Activated CD4-positive, alpha-beta T cell treated with anti-CD3 and anti-CD28 coated beads, Interleukin-2, amount 10 ng/mL, durations not matched to agents 7 days and 5 days (primary cell): ENCODE measurements at places on chromosomes 1 and 21.

DNA sequence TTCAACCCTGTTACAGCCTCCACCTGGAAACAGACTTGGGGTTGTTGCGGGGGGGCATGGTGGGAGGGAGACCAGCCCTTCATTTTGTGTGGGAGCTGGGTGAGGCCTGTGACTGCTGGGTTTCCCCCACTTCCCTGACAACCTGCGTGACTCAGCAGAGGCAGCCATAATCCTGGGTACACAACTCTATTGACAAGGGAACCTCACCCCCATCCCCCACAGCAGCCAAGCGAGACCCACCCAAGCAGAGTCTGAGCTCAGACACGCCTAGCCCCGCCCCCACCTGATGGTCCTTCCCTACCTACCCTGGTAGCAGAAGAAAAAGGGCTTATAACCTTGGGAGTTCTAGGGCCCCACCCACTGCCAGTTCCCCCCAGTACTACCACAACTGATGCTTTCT lies 8.0 kb upstream of the CCDC190 start:
- DNase-seq = no peak

GRCh38 chr1:58922302-58923089 lies 138.6 kb upstream of the JUN start:
- peak; percentile 65 for DNase-seq

DNA sequence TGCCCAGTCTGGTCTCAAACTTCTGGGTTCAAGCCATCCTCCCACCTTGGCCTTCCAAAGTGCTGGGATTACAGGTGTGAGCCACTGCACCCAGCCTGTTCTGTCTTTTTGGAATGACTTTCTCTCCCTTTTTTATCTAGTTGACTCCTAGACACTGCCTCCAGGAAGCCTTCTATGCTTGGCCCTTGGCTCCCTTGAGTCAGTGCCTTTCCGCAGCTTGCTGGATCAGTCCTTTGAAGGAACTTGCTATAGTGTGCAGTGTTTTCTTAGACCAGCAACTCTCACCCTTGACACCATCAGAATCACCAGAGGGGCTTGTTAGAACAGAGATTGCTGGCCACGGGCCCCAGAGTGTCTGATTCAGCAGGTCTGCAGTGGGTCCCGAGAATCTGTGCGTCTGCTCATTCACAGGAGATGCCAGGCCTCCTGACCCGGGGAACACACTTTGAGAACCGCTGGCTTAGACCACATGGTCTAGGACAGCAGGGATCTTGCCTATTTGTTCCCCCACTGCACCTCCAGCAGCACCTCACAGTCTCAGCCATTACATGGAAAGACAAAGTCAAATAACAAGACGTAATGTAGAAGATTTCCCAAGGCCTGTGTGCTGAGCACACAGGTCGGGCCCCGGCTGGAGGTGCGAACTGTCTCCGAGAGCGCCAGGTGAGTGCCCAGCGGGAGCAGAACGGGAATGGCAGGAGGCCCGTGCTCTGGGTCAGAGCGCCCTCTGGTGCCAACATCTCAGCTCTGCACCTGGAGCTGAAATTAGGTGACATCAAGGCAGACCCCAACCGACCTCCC lies 27.4 kb upstream of the CTPS1 start:
- DNase-seq = peak; percentile 54

DNA sequence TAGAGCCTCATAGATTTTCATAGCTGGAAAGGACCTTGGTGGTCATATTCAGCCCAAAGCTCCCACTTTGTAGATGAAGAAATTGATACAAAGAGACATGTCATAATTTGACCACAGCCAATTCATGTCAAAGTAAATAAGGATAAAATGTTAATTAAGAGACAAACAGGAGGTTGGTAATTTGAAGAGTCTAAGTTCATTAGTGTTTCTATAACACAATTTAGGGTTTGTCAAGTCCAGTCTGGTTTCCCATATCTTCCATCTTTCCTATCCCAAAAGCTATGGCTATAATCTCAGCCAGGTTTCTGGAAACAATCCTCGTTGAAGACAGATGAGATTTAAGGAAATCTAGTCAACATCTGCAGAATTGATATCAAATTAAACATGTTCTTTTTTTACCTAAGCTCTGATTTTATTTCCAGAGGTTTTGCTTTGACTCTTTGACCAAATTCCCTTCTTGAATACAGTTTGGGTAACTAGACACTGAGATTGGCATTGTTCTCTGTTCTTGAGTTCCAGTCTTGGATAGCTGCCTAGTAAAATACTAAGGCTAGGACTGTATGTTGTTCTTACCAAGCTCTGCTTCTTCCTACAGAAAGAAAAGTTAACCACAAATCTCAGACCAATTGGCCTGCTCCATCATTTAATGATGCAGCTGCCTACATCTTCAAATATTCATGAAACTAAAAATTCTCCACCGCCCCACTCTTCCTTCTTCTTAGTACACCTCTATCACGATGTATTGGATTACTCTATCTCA lies 62.0 kb downstream of the SLC44A5 start:
- no peak for DNase-seq

DNA sequence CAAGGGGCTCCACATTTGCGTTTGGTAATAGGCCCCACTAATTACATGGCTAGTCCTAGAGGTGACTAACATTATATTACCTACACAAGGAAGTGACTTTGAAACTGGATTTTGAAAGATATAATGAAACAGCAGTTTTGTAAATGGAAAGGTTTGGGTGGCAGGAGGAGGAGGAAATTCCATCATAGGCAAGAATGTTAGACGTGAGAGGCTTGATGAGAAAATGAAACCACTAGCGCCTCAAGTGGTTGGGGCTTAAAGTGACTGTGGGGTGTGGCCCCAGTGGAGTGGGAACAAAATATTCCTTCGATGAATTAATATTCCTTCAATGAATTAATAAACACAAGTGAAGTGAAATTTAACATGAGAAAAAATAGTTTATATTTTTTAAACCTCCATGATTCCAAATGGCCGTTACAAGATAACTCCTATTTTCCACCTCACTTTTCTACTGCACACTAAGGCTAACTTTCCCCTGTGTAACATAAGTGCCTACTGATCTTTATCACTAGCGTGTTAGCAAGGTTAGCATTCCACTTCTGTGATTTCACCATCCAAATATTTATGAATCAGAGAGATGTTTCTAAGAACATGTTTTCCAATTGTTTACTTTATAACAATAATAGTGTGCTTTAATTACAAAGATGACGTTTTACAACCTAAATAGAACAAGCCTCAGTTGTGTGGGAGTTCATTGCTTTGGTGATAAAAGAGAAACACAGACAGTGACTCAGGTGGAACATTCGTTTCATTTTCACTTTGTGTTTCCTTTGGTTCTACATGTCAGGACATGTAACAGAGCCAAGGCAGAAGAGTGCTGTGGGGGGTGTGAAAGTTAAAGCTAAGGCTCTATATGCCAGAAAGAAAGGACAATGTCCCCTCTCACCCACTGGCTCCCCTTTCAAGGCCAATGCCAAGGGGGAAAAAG lies 12.5 kb upstream of the ATF3 start:
- DNase-seq = peak; percentile 74

GRCh38 chr1:168148916-168149315 lies 12.2 kb upstream of the GPR161 start:
- DNase-seq = no peak

DNA sequence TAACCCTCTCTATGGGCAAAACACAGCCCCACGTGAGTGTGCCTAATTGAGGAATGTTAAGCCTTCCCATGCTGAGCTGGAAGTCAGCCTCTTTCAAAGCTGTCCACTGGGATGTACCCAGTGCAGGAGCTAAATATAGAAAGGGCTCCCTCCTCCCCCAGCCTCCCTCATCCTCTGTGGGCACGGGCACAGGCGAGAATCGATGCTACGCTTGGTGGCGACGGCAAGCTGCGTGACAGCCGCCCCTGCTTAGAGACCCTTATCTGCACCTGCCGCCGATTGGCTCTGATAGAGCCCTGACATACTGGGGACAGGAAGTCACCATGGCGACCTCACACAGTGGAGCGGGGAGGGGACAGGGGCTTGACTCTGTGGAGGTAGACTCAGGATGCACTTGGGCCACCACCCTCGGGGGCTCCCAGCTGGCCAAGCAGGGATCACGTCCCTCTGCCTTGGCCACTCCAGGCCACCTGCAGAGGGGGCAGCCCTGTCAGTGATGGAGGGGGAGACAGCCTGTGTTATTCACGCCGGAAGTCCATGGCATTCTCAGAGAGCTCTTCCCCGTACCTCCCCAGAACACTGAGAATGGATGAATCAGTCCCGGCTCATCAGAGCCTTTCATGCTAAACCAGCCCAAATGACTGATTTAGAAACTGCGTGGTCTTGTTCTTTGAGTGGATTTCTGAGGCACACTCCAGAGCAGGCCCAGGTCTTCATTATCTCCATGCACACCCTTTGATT lies 84.8 kb downstream of the KCND3 start:
- DNase-seq = no peak

DNA sequence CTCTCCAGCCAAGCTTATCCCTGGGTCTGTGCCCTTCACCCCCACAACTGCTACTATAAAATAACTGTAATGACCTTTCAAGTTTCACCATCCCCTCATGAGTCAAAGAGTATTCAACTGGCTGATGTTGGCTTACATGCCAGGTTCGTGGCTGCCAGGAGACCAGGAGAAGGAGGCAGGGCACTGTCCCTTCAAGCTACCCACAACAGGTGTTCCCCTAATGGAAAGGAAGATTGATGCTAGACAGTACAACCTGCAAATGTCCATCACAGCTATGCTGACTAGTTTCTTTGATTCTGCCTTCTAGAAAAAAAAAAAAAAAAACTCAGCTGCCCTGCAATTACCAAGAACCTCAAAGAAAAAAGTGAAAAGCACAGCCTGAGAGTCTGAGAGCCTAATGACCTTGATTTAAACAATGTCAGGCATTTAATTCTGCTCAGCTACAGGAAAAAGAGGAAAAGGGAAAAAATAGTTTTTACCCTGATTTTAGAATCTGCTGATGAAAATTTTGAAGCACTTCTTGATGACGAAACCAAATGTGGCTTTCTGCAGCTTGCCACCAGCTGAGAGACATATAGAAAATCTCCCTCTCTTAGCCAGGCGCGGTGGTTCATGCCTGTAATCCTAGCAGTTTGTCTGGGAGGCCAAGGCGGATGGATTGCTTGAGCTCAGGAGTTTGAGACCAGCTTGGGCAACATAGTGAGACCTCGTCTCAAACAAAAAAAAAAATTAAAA lies 82.7 kb upstream of the ROR1 start:
- no peak for DNase-seq
